Thoracic aorta (tissue), 2 donors: ENCODE measurements at places on chromosomes 2 and 18.

DNA sequence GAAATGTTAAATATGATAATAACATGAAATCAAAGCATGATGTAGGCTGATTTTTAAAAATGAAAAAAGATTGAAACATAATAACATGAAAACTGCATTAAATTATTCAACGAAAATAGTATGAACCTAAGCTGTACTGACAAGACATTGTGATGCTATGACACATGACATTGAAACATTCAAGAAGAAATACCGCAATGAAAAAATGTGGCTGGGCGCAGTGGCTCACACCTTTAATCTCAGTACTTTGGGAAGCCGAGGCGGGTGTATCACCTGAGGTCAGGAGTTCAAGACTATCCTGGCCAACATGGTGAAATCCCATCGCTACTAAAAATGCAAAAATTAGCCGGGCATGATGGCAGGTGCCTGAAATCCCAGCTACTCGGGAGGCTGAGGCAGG lies 14.6 kb downstream of the CXCR1 start:
- DNase-seq = no peak

- DNase-seq = no peak
These were observed 29.6 kb downstream of the MCEE start for GRCh38 chr2:71100195-71100964.

DNA sequence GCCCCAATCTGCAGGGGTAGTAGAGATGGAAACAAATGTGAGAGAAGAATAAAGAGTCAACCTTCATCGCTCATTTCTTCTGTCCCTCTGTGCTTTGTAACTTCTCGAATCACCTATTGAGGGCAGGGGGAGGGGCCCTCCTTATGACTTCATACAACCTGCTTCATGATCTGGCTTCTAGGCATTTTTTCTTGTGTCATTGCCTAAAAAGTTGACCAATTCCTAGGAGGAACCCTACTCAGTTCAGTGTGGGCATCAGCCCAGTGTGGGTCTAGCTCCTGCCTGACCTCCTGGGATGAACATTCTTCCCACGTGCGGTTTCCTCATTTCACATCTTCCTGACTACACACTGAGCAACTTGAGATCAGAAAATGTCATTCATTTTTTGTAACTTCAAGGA lies 46.3 kb upstream of the CREB1 start:
- DNase-seq = no peak

GRCh38 chr18:70982292-70982691 lies 693.4 kb downstream of the SOCS6 start:
- no peak for DNase-seq

- DNase-seq = no peak
These were observed 146.0 kb upstream of the SERTAD2 start for GRCh38 chr2:64799592-64800252.

- no peak for DNase-seq
These were observed 135.4 kb downstream of the LAMA3 start for GRCh38 chr18:23824669-23825068.

DNA sequence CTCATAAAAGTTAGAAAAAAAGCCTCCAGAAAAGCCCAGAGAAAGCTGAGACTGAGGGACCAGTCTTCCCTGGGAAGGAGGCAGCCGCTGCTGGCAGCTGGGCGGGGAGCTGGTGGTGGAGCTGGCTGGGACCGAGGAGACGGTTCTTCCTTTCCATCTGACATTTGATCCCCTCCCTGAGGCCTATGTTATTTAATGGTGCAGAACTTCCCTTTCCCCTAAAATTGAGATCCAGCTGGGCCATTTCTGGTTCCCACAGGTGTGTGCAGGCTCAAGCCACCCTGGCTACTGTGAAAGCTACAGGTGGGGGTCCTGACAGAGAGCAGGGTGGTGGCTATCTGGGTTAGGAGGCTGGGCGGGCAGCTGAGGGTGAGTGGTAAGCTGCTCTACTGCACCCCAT lies 81.5 kb upstream of the FZD7 start:
- no peak for DNase-seq

- DNase-seq = no peak
These were observed 280.0 kb downstream of the FIGN start for GRCh38 chr2:163455815-163456214.

- no peak for DNase-seq
These were observed 33.7 kb downstream of the EHBP1 start for GRCh38 chr2:62738981-62739936.

DNA sequence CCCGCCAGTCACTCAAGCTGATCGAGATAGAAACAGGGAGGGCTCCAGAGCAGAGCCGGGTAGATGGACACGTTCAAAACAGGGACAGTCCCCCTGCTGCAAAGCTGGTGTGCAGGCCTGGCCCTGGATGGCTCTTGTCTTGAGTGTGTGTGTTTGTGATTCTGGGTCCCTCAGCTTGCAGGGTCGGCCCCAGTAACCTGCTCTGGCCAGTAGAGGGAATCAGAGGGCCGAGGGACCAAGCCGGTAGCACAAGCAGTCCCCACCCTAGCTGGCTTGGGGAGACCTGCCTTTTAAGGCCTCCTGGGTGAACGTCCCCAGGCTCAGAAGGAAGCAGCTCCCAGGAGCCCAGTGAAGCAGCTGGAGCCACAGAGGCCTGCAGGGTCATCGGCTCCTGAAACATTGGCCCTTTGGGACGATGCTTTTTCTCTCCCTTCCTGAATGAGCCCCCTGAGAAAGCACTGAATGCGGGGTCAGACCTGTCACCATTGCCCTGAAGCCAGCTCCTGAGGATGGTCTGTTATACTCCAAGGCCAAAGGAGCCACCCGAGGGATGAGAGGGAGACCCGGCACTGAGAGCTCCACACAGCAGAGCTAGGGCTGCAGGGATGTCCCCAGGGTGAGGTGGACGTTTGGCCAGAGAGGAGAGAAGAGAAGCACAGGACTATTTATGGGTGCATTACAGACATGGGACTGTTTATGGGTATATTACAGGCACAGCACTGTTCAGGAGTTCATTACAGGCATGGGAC lies 15.4 kb upstream of the MLPH start:
- no peak for DNase-seq

DNA sequence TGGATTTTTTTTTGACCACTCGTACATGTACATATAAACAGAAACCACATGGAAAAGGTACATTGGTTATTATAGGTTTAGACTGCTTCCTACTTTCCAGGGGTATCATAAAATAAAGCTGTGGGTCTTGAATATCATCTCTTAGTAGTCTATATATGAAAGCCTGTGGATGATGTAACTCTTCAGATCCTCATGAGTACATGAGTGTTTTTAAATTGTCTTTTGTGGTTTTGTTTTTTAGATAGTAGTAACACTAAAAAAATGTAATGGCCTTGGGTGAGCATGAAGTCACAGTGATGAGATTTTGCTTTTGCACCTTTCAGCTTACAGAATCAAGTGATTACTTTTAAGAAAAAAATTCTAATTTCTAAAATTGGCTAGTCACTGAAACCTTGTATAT lies 80.2 kb downstream of the RAB3GAP1 start:
- no peak for DNase-seq

DNA sequence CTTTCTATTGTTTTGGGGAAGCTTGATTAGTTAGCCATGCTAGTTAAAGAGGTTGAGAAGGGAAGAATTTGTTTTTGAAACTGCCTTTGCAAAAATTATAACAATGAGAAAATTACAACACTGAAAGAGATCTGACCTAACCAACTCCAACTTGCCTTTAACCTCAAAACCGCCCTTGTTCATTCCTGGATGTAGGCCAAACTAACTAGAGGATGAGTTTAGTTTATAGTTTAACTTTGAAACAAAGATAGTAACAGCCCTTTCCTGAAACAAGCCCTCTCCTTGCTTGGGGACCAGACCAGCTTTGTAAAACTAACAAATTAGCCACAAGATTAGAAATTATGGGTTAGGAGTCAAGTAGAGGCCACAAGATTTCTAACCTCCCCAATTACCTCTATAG lies 713.9 kb downstream of the CPS1 start:
- DNase-seq = no peak

DNA sequence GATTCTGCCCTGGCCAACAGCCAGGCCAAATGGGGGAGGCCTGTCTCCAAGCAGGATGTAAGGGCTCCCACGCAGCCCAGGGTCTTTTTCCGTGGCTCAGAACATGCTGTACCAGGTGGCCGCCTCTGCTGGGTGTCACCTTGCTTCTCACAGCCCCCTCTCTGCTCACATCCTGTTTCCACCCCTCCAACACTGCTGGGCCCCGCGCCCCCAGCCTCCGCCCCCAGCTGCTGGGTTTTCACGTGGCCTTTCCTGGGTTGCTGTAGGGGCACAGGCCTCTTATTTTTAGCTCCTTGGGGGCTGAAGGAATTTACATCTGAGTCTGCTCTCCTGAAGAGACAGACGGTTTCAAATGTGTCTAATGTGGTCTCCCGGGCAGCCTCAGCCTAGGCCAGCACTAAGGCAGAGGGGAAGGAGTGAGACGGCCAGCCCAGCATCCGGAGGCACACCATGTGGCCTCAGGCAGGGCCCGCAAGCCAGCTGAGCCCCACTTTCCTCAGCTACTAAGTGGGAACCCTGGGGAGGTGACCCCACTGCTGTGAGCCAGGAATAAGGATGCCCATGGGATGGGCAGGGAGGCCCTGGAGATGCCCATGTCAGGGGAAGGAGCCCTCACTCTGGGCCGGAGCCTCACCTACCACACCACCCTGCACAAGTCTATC lies 18.7 kb upstream of the DUSP2 start:
- no peak for DNase-seq

GRCh38 chr2:204049635-204050034 lies 113.1 kb downstream of the ICOS start:
- no peak for DNase-seq

GRCh38 chr2:42809819-42810120 lies 17.4 kb upstream of the HAAO start:
- DNase-seq = peak; percentile 38

DNA sequence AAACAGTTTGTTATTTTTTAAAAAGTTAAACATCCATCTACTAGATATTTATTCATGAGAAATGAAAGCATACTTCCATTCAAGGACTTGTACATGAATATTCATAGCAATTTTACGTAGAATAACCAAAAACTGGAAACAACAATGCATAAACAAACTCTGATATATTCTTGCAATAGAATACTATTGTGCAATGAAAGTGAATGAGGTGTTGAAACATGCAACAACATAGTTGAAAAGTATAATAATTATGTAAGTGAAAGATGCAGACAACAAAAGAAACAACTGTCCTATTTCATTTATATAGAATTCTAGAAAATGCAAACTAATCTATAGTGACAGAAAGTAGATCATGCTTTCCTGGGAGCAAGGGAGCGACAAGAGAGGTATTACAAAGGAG lies 206.6 kb upstream of the KLHL29 start:
- no peak for DNase-seq

- DNase-seq = no peak
These were observed 253.2 kb upstream of the EPC2 start for GRCh38 chr2:148391324-148391723.

GRCh38 chr2:37672104-37672869 lies 845 bp upstream of the CDC42EP3 start:
- no peak for DNase-seq

DNA sequence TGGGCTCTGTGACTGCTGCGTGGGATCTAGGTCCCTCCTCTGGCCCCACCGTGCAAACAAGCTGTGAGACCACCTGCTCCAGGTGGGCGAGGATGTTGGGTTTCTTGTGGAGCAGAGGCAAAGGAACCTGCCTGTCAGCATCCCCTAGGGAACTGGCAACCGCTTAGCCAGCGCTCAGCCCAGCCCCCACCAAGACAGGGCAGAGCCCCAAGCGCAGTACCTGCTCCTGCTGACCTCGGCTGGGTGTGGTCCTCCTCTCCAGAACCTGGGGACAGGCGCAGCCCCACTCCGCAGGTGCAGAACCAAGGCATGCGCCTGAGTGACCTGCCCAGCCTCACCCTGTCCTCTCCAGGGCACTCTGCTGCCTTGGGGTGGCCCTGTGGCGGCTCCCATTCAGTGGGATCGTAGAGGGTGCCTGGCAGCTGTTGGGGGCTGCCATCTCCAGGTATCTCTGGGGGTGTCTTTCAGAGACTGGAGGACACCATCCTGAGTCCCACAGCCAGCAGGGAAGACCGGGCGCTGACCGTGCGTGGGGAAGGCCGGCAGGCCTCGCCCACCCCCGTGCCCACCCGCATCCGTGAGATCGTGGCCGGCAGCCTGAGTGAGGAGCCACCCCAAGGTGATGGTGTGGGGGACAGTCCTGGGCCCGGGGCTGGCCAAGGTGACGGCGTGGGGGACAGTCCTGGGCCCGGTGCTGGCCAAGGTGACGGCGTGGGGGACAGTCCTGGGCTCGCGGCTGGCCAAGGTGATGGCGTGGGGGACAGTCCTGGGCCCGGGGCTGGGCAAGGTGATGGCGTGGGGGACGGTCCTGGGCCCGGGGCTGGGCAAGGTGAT lies 12.3 kb downstream of the CROCC2 start:
- no peak for DNase-seq

DNA sequence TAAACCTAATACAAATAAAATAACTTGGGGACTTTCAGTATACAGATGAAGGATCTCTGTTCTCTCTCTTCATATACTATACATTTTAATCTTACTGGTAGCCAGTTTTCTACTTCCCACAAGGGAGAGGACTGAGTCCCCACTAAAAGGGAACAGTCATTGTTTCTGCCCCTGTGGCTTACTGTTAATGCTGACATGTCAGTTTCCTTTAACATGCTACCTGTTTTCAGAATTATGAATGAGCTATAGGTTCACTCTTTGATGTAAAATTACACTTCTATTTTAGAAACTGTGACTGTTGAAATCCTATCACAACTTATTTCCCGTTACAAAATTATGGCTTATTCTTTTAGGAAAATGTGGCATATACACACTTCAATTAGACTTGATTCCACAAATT lies 207.7 kb downstream of the CDH2 start:
- DNase-seq = no peak

GRCh38 chr2:14902953-14903352 lies 270.4 kb downstream of the LRATD1 start:
- DNase-seq = no peak

- DNase-seq = no peak
These were observed 145.0 kb upstream of the OSR1 start for GRCh38 chr2:19503406-19503805.

- DNase-seq = peak; percentile 52
These were observed 3.0 kb downstream of the LBH start for GRCh38 chr2:30234180-30234971.

- DNase-seq = no peak
These were observed 166.8 kb upstream of the CHAC2 start for GRCh38 chr2:53600815-53601214.

- DNase-seq = no peak
These were observed 41.3 kb downstream of the SCG2 start for GRCh38 chr2:223560749-223561435.

- no peak for DNase-seq
These were observed 163.1 kb downstream of the TTC32 start for GRCh38 chr2:19738707-19739106.

DNA sequence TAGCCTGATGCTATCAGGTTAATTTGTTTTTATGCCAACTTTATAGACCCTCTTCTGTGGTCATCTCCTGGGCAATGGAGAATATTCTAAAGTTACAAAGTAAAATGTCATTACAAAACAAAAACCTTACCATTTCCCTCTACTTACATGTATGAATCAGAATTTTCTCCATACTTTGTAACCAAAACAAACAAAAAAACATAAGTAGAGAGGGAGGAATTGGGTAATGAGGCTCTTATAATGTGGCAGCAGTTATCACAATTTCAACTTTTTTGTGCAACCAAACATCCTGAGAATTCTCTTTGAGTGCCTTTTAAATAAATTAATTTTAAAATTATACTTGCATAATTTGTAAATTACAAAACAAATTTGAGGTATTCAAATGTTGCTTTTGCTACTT lies 332.8 kb downstream of the TXNL1 start:
- DNase-seq = no peak
